Brain (organoid and tissue), 16 donors: ENCODE measurements at places on chromosomes 6 and 20.

DNA sequence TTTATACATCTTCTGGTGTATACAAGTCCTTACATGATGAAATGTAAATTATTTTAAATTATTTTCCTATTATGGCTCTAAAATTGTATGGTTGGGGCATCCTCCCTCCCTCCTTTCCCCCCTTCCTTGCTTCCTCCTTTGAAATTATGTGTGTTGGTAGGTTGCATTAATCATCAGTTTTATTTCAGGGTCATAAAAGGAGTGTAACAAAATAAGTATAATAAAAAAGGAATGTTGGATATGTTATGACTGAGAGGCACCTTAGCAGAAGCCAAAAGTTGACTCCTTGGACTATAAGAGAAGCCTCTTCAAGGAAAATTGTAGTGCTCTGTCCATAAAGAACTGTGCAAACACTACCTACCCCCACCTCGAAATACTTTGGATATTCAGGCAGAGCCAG lies 46.6 kb upstream of the PTPRK start:
- DNase-seq: no peak

DNA sequence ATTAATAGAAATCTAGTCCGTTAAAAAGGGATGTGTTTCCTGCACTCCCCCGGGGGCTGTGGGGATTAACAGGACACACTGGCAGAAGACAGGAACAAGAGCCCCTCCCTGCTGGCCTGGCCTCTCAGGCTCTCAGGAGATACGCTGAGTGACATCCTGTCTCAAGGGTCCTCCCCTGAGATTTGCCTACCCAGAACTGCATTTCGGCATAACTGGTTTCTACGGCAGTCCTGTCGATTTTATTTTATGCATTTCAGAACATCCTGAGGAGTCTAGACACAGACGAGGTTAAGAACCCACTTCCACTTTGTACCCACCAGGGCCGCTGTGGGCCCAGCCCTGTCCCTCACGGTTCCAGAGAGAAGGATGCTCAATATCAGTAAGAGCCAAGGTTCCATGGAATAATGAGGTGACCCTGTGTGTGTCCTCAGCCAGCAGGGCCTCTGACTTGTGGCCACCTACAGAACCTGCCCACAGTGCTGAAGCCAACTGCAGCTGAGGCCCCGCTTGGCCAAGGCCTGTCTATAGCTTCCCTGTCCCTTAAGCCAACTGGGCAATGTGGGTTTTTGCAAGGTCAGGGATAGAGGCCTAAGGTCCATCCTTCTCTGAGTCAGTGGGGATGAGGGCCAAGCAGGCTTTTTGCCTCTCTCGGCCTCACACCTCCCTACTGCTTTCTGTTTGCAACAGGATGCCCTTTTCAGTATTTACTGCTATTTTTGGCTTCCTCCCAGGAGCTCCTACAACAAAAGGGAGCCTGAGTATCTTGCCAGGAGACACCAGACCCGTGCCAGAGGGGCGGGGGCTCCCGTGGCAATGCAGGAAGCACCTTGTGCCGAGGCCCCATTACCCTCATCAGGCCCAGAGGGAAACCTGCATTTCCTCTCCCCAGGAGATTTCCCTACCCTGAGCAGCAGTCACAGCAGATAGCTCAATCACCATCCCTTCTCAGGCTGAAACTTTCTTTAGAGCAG lies 14.7 kb downstream of the UQCC2 start:
- DNase-seq: peak; percentile 79

DNA sequence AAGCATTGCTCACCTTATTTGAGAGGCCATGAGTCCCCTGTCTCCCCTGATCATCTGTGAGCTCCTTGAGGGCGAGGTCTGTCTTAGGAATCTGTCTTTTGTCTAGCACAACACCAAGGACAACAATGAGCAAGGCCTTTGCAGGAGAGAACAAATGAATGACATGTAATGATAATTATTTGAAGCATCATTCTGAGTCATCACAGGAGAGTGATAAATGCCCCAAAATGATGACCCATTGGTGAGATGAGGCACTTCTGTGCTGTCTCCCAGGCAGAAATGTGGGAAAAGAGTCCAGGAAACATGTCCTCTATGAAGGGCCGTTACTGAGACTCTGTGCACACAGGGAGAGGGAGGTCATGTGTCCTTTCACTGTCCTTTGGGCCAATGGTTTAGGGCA lies 105.2 kb upstream of the LRFN2 start:
- no peak for DNase-seq

- no peak for DNase-seq
These were observed 11.3 kb upstream of the CYP24A1 start for GRCh38 chr20:54184904-54185626.

DNA sequence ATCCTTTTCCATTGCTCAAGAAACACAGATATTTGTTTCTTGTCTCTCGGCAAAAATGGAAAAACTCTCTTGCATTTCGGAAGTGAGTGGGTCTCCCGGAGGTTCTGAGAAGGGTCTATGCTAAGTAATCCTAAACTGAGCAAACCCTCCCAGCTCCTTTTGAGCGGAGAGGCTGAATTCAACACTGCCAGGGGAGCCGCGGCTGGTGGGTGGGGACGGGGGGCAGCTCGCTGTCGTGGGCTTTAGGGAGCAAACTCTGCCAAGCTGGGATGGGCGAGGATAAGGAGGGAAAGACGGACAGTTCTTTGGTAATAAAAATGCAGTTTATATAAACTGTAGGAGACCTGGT lies 211.4 kb downstream of the FOXC1 start:
- no peak for DNase-seq

DNA sequence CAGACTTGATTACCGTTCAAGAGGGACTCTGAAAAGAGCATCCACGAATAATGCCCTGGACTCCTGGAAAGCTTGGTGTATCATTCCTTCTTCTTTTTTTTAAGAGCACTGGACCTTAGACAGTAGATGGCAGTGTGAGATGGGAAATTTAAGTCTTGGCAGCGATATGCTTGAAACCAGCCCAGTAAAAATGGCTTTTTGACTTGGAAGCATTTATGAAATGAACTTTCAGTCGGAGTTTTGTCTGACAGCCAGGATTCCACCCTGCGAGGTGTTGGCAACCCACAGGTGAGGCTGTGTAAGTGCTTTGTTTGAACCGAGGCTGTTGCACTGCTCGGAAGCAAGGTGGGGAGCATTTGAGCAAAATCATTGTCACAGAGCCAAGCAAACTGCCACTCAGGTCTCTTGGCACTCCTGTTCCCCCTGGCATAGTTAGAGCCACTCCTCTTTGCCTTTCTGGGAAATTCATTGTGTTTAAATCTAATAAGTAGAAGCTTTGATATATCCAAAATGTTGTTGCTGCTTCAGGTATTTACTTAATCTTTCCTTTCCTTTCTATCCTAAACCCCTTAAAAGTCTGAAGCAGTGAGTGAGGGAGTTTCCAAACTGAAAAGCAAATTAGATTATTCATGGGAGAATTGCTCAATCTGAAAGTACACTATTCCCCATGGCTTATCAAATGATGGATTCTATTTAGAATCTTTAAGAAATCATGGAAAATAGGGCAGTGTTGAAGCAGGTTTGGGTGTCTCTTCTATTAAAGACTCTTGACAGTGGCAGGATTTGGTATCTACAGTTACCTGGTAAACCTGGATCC lies 272.8 kb upstream of the SLC35B3 start:
- peak; percentile 84 for DNase-seq

GRCh38 chr20:47964149-47964548 lies 178.9 kb upstream of the SULF2 start:
- no peak for DNase-seq

DNA sequence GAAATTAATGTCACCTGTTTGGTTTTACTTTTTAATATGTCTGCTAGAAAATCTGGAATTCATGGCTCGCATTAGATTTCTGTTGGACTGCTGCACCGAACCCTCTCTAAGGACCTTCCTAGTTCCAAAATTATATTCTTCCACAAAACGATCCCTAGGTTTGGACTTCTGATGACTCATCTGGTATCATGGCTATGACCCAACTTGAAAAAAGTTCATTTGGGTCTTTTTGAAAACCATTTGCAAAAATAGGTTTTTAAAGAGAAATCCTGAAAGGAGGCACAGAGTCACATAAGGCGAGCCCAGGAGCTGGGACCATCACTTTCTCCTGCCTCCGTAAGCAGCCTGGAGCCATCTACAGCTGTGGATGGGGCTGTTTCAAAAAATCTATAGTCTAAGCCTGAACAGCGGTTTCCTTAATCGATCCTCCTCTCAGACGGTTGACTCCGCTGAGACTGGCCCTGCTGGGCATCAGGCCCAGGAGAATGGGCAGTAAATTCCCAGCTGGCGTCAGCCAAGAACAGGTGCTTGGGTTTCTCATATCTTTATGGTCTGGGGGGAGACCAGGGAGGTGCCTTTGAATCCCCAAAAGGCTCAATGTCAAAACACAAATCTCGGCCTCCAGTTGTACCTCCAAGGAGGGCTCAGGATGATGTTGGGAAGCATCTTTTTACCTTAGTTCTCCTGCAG lies 44.6 kb downstream of the SLC24A3 start:
- DNase-seq: no peak

DNA sequence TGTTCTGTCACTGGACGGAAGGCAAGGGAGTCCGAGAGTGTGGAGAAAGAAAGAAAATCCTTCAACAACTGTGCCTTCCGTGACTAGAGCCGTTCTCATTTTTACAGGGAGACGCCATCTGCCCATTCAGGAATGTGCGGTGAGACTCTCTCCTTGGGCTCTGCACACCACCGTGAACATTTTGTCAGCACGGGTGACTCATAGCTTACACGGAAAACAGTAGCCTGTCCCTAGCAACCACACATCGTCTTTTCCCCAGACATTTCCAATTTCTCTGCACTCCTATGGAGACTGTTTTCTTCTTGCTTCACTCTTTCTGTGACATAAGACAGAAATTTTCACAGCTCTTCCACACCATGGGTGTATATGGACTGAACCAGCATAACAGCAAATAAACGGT lies 55.1 kb downstream of the TBXT start:
- DNase-seq: peak; percentile 32

DNA sequence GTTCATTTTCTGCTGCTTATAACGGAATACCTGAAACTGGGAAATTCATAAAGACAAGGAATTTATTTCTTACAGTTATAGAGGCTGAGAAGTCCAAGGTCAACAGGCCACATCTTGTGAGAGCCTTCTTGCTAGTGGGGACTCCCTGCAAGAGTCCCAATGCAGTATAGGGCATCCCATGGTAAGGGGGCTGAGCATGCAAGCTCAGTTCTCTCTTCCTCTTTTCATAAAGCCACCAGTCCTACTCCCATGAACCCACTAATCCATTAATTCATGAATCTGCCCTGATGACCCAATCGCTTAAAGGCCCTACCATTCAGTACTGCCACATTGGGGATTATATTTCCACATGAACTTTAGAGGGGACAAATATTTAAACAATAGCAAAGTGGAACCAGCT lies 26.5 kb downstream of the CYB5R4 start:
- no peak for DNase-seq

DNA sequence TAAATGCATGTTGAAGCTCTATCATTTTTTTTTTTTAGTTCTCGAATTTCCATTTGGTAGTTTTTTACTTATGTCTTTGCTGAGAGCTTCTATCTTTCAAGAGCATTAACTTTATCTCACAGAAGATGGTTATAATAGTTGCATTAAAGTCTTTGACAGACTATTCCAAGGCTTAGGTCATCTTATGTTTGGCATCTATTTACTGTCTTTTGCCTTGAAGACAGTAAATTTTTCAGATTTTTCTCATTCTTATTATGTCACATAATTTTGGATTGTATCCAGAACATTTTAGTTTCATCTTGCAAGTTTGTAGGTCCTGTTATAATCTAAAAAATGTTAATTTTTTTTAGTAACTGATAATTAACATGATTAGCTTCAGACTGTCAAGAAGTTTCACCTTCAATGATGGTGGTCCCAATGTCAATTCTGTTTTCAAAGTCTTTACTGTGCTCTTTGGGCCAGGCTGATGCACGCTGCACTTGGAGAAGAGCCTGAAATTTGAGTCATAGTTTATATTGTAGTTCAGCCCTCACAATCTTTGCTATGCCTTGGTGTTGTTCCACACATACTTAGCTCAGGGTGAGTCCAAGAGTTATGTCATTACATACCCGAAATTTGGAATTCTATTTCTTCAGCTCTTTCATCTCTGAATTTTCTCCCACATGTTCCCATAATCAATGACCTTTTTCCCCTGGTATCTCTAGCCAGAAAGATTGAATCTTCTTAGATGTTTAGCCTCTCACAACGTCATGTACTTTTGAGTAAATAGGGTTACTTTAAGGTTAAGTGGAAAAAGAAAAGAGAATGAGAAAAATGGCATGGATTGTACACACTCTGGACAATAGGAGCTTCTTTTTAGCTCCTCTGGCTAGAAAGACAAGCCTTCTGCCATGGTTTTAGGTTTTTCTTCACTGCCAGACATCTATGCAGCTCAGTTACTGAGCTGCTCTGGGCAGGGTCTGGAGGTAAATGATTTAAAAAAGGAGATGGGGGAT lies 110.3 kb upstream of the BTBD3 start:
- DNase-seq: no peak

GRCh38 chr6:50565004-50565403 lies 148.3 kb upstream of the TFAP2D start:
- DNase-seq: no peak

- DNase-seq: no peak
These were observed 113.8 kb downstream of the MAP3K4 start for GRCh38 chr6:161105408-161105807.

- DNase-seq: no peak
These were observed 28.3 kb upstream of the SSR1 start for GRCh38 chr6:7341271-7341670.

DNA sequence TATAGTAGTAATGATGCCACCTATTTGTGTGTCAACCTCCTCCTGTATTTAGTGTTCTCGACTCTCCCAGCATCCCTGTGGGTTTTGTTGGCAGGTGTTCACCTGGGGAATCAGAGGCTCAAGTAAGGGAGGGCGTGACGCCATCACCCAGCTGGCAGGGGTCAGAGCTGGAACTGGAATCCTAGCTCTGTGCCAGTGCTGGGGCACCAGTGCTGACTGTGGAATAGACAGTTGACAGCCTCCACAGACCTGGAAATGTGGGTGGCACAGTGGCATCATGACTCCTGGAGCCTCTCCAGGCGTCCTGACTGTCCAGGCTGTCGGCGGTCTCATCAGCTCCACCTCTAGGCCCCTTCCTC lies 102.8 kb downstream of the SYCP2 start:
- no peak for DNase-seq

DNA sequence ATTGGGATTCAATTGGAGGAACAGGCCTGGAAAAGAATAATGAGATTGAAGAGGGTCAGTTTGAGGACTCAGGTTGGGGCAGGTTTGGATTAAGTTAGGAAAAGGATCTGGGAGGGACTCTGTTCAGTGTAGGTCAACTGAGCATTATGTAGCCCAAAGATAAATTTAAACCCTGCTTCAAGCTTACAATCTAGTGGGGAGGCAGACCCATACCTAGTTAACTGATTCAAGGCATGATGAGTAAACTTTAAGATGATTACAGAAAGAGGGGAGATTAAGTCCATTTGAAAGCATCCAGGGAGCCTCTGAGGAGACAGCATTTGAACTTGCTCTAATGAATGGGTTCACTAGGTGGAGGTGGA lies 11.4 kb upstream of the LTA start:
- DNase-seq: no peak

DNA sequence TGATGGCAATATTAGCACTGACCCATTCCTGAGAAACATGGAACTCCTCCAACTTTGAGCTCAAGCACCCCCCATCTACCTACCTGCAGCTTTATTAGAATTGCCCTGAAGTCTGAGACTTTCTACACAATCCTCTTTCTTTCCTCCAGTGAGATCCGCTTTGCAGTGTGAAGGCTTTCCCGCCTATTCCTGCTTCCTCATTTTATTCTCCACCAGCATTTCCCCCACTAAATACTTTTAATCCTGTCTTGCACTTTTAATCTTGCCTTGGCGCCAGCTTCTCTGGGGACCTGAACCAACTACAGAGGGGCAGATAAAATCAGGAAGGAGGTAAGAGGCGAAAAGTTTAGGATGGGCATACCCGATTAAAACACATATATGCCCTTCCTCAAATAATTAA lies 178.1 kb upstream of the PRDM1 start:
- DNase-seq: no peak

- no peak for DNase-seq
These were observed 28.4 kb upstream of the EPM2A start for GRCh38 chr6:145763742-145764141.
